ENCODE measurements at places on chromosomes 7 and 10.
A peak's percentile ranks its signal among the peaks of the same experiment; 100 is the strongest.

DNA sequence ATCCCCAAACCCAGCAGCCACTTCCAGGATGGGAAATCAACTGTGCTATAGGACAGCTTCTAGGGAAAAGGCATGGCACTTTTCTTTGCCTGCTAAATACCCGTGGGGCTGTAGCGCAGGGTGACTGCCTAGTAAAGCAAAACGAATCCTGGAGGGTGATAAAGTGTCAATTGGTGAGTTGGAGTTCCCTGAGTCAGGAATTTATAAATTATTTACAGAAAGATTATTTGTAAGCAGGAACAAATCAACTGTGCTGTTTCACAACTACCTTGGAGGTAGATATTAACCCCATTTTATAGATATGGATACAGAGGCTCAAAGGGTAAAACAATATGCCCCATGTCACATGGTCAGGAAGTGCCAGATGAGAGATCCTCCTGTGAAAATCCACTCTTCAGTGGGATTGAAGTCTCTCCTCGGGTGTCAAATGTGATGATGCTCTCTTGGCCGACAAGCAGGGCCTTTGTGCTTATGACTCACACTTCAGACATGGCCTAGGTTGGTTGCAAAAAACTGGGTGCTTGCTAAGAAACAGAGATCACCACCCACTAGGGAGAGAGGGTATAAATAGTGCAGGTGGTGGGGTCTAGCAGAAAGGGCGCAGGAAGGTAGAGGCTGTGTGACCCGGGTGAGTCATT lies 383.2 kb upstream of the ZMIZ1 start:
- DNase-seq: no peak

- DNase-seq: peak; percentile 9
Measured at GRCh38 chr7:128830231-128831177, at the start of gene FLNC. Gene FLNC (plus strand): TSS chr7:128830406. CDS start chr7:128830638, 232 bp downstream.

GRCh38 chr10:126253611-126253998 lies 134.7 kb downstream of the ADAM12 start:
- DNase-seq: no peak

- no peak for DNase-seq
Measured at GRCh38 chr10:64760371-64760770, 1239.2 kb downstream of the REEP3 start.

DNA sequence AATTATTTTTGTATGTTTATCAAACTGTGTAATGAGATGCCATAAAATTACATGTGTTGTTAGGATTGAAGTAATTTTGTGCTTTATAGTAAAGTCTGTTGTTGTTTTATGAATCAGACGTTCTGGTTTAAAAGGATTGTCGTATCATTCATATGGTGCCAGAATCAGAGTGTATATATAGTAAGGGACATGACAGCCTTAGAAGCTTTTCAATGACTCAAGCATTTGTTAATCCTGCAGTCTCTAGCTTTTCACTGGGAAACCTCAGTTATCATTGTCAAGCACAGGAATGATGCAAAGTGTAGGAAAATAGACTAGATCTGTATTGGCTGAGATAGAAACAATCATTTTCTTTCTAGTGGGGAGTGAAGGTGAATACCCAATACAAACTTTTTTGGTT lies 57.5 kb downstream of the TRRAP start:
- no peak for DNase-seq

DNA sequence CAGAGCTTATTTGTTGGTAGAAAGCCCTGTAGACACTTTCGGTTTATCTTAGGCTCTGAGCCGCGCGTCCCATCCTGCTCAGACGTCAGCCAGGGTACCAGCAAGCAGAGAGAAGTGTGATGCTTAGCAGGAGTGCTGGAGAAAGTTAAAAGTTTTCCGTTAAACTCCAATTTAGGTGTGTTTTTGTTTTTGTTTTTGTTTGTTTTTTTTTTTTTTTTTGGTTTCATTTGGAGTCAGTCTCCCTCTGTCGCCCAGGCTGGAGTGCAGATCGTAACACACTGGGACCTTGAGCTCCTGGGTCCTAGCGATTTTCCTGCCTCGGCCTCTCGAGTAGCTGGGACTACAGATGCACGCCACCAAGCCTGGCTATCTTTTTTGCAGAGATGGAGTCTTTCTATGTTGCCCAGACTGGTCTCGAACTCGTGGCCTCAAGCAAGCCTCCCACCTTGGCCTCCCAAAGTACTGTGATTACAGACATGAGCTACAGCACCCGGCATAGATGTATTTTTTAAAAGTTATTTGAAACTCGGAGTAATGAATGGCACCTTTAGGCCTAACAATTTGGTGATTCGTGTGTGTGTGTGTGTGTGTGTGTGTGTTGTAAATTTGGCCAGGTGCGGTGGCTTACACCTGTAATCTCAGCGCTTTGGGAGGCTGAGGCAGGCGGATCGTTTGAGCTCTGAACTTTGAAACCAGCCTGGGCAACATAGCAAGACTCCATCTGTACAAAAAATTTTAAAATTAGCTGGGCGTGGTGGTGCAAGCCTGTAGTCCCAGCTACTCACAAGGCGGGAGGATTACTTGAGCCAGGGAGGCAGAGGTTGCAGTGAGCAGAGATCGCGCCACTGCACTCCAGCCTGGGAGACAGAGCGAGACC lies 1.3 kb upstream of the HIP1 start:
- DNase-seq: no peak

- DNase-seq: no peak
Measured at GRCh38 chr10:4780782-4781181, 45.2 kb upstream of the AKR1E2 start.

DNA sequence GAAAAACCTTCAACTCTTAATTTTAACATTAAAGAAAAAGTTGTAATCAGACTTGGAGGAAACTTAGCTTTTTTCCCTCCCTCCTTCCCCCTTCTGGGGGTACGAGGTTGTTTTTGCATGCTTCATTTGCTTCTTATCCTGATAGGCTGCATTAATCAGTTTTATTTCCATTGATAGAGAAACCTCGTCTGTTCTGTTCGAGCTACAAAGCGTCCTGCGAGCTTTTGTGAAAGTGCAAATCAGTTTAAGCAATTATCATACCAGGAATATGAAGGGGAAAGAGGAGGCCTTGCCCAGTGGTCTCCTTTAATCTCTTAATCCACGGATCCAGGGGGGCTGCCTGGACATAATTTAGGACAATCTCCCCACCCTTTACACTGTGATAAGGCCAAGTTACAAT lies 7.5 kb downstream of the EMX2 start:
- DNase-seq: no peak

- no peak for DNase-seq
Measured at GRCh38 chr7:93409324-93409723, 165.2 kb downstream of the CALCR start.

DNA sequence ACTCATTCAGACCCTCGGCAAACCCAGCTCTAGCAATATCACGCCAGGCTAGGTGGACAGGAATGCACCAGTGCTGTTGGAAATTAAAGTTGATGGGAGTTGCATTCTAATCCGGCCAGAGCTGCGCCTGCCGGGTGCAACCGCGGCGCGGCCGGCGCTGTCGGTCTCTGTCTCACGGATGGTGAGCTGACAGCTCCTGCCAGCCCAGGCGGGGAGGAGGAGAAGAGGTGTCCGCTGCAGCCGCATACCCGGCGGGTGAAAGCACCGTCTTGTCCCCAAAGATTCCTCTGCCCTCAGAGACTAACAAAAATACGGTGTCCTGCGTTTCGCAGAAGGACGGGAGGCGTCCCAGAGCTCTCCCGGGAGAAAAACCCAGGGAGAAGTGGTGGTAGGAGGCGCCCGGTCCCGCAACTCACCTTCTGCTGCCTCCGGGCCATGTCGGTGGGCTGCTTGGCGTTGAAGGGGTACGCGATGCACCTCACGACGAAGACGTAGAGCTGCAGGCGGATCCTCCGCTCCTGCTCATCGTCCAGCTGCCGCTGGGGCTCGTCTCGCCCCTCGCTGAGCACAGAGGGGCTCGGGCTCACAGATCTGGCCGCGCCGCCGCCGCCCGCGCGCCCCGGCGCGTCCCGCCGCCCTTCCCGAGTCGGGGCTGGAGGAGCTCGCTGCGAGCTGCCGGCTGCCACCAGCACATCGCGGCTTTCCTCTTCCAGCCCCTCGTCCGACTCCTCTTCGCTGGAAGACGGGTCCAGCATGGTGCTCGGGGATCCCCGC lies 490 bp downstream of the CADPS2 start:
- DNase-seq: no peak

DNA sequence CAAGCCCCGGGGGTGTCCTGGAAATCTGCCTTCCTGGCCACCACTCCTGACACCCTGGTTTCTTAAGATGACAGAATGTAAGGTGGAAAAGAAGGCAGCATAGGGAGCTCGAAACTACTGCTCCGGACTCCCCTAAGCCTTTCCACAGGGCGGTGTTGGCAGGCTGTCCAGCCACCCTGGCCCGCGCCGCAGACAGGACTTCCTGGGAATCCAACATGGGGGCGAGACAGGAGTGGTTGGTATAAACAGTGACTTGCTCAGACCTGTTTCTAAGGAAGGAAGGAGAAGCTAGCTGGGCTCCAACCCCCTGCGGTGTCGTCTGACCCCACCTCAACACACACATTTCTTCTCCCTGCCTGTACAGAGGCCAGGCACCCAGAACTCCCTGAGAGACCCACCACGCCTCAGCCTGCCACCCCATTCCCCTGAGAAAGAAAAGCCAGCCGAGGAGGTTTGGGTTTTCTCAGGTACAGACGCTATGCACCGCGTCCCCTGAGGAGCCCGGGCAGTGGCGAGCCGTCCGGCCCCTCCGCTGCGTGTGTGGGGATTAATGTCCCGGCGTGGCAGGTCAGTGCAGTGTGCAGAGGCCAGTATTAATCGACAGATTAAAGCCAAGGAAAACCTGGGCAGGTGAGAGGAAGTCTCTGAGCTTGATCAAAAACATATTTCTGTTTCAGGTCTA lies 349.6 kb upstream of the MKI67 start:
- DNase-seq: no peak

- DNase-seq: peak; percentile 80
Measured at GRCh38 chr7:63900394-63901203, 98.0 kb upstream of the ZNF722 start.

All from CD4-positive, alpha-beta T cell treated with Interleukin-15 for 4 hours (primary cell).